ENCODE measurements at places on chromosomes 4 and X.

- DNase-seq = no peak
Measured at GRCh38 chr4:184450045-184450444, 24.3 kb downstream of the IRF2 start.

GRCh38 chr4:54066718-54067129, 2.3 kb upstream of the CHIC2 start:
- DNase-seq = no peak

- no peak for DNase-seq
Measured at GRCh38 chr4:156085100-156085499, 131.4 kb upstream of the CTSO start.

DNA sequence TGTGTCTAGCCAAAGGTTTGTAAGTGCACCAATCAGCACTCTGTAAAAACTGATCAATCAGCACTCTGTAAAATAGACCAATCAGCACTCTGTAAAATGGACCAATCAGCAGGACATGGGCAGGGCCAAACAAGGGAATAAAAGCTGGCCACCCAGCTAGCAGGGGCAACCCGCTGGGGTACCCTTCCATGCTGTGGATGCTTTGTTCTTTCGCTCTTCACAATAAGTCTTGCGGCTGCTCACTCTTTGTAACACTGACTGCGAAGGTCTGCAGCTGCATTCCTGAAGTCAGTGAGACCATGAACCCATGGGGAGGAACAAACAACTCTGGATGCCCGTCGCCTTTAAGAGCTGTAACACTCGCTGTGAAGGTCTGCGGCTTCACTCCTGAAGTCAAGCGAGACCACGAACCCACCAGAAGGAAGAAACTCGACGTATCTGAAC, 14.3 kb downstream of the HNRNPDL start:
- DNase-seq = no peak

DNA sequence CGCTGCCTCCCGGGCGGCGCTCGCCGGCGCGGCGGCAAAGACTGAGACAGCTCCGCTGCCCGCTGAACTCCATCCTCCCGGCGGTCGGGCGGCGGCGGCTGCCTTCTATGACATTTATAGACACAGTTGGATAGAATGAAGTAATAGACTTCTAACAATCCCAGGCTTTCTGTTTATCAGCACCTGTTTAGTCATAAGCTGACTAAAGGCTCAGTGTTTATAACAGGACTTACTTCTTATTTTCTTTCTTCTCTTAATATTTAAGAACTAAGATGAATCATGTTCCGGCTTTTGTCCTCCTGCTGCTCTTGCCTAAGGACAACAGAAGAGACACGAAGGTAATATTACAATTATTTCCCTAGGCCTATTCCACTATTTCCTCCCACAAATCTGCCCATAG, 3.9 kb downstream of the ARL13A start:
- no peak for DNase-seq

DNA sequence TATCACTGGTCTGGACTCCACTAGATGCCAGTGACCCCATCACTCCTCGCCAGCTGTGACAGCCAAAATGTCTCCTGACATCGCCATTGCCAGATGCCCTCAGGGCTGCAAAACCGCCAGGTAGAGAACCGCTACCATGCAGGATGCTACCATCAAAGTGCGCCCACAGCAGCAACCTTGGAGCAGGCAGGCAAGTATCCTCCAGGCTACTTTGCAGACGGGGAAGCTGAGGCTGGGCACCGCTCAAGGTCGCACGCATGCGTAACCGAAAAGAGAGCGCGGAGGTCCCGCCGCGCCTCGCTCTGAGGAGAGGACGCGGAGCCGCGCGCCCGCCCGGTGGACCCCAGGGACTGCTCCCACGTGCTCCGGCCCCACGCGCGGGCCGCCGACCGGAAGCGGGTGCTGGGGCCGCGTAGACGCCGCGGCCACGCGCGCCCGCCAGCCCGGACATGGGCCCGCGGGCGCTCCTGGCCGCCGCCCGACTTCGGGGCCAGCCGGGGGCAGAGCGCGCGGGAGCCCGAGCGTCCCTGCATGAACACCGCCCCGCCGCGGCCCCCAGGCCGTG, at the start of gene STS:
Gene STS (plus strand): TSS at position 300 of the 565 bp plus-strand sequence. CDS start 105,488 bp downstream, outside the sequence.
- peak; percentile 63 for DNase-seq

DNA sequence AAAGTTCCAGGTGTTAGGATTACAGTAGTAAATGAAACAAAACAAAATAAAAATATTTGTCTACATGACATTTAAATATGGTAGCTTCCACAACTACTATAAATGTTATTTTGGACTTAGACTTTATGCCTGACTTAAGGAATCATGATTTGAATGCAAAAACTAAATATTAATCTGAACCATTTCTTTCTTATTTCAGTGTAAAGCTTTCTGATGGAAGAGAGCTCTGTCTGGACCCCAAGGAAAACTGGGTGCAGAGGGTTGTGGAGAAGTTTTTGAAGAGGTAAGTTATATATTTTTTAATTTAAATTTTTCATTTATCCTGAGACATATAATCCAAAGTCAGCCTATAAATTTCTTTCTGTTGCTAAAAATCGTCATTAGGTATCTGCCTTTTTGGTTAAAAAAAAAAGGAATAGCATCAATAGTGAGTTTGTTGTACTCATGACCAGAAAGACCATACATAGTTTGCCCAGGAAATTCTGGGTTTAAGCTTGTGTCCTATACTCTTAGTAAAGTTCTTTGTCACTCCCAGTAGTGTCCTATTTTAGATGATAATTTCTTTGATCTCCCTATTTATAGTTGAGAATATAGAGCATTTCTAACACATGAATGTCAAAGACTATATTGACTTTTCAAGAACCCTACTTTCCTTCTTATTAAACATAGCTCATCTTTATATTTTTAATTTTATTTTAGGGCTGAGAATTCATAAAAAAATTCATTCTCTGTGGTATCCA, 1.6 kb downstream of the CXCL8 start:
- DNase-seq = no peak

DNA sequence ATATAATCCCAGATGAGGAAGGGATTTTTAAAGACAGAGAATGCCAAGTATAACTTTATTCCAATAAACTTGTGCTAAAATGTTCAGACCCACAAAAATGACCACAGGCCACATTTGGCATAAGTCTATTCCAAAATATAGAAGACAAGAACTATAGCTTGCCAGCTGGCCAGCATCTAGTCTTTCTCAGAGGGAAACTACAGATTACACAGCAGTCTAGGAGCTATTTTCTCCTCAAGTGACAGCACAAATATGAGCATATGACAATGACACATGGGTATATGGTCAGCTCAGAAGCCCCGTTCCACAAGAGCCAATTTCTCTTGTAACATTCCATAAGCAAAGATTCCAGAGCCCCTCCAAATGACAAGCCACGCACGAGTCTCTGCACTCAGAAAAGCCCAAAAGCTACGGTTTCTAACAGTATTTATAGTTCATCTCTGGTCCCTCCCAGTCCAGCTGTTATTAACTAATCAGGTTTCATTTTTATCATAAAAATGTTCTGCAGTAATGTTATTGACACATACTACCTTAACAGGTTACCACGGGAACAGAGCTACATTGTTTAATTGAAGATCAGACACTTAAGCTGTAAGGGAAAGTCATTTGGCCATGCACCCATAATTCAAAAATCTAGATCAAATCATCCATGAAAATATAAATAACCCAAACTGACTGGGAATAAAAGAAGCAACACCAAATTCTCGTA, 70.3 kb downstream of the RAB28 start:
- DNase-seq = no peak

DNA sequence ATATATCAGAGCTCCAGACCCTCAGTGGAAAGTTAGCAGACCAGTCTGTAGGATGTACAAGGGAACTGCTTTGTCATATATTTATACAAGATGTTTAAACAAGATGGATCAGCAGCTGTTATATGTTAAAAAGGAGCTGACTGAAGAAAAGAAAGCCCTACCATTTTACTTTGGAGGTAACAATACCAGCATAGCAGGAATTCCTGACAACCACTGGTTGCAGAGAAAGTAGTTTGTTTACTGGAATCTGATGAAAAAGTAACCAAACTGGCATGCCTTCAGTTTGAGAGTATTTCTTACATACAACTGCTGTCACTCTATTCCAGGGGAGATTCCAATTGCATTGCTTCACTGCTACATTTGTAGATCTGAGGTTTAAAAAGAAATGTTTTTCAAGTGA, 49.5 kb upstream of the GABRQ start:
- no peak for DNase-seq

GRCh38 chr4:7337196-7338058, 97.3 kb downstream of the PSAPL1 start:
- no peak for DNase-seq

DNA sequence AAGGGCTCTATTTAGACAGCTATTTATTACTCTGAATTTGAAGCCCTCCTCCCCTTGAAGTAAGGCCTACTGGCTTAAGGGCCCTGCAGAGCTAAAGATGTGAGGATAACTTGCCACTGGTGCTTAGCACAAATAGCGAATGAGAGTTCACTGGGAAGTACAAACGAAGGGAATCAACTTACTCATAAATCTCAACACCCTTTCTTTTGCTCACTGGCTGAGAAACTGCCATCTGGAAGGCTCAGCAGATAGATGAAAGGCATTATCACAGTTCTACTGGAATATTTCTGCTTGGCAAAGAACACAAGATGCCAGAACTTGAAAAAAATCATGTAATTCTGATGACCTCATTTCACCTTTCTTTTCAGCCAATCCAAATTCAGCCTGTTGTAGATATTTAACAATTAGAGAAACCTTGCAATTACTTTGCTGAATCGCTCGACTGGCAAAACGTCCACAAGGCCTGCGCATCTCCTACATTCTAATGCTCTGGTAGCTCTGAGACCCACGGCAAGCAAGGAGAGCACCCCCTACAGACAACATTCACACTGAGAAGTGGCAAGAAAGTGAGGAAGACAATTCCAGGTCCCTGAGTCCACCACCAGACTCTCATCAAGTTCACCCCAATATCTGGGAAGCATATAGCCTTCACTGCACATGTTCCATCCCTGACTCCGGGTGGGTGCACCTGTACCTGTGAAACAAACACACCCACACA, 27.5 kb downstream of the TSPAN5 start:
- no peak for DNase-seq

- no peak for DNase-seq
Measured at GRCh38 chr4:166290426-166290825, 417.4 kb downstream of the TLL1 start.

- no peak for DNase-seq
Measured at GRCh38 chr4:185773419-185773818, 38.6 kb downstream of the SORBS2 start.

DNA sequence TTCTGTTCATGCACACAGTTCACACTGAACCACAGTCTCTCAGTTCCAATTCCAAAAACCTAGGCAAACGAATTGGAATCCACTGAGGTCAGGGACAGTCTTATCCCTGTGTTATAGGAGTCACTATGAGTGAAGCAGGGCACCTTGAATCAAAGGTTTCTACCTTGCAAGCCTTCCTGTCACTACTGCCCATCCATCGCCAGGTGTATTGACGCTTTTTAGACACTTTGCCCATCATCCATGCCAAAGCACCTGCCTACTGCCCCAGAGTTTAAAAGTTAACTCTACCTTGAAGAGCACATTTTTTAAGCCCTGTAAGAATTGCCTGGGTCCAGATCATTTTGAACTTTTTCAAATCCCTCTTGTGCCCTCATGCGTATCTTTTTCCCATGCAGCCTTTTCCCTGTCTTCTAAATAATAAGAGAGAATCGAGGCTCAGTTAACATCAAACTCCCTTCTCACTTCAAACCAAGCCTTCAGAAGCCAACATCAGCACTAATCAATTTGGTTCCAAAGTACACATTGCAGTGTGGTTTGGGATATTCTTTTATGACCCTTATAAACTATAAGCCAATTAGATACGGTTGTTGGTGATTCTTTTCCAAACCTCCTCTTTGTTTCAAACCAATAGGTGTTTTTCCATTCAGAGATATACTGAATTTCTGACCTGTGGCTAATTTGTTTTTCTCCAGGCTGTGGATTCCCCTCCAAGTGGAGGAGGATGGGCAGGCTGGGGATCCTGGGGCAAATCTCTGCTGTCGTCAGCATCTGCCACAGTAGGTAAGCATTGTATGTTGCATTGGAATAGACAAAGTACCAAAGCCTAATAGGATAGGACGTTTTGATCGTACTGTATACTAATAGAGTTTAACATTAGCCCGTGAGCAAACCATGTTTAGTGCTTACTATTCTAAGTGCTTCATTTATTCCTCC, 23.7 kb downstream of the FAM114A1 start:
- DNase-seq = no peak

GRCh38 chrX:105375816-105376215, 155.3 kb upstream of the TEX13A start:
- DNase-seq = no peak

GRCh38 chr4:151459375-151459774, 50.4 kb downstream of the FHIP1A start:
- DNase-seq = no peak

DNA sequence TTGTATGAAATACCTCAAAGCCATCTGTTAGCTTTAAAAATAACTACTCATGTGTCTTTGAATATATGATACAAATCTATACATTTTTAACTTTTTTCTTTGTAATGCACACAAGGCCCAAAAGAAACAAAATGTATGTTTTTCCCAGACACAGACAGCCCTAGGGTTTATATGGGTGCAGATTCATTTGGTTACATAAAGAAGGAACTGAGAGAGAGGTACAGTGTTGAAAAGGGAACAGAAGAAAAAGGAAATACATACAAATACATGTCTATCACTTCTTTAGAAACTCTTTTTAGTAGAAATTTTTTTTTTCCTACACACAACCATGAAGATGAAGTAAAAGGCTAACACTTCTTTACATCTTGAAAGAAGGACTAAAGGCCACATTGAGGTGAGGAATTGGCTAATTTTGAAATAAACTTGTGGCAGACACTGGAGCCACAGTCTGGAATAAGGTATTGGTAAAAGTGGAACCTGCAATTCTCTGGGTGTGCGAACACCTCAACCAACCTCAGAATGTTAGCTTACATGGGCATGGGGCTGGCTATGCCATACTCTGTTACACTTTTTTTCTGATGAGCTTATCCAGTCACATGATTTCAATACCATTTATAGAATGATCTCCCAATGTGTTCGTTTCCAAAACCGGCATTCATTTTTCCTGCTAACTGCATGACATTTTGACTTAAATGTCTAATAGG, 67.9 kb downstream of the FAM47C start:
- DNase-seq = no peak
